ENCODE measurements at places on chromosomes 11 and 22.

GRCh38 chr11:38182126-38182866 lies 1584.3 kb upstream of the RAG2 start:
- no peak for DNase-seq

GRCh38 chr11:28223994-28224393 lies 115.8 kb downstream of the METTL15 start:
- DNase-seq: no peak

DNA sequence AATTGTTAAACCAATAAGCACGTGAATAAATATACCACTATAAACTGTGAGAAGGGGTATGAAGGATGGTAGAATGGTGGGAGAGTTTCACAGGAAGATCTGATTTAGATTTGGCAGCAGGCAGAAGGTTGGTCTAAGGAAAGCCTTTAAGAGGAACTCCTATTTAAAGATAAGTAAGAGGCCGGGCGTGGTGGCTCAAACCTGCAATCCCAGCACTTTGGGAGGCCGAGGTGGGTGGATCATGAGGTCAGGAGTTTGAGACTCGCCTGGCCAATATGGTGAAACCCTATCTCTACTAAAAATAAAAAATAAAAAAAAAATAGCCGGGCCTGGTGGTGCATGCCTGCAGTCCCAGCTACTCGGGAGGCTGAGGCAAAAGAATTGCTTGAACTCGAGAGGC lies 45.8 kb upstream of the CXCR5 start:
- DNase-seq: no peak

- no peak for DNase-seq
Observed at GRCh38 chr22:39988386-39989114, 6.2 kb upstream of the FAM83F start.

- DNase-seq: no peak
Observed at GRCh38 chr11:20090654-20091374, 69.5 kb downstream of the DBX1 start.

All from GM12864 (cell line).